ENCODE measurements at places on chromosomes 5 and 9. TPM values are rescaled to one million over a fixed set of nuclear protein-coding genes. Genes with fewer than 3 reads are reported as not detected.

DNA sequence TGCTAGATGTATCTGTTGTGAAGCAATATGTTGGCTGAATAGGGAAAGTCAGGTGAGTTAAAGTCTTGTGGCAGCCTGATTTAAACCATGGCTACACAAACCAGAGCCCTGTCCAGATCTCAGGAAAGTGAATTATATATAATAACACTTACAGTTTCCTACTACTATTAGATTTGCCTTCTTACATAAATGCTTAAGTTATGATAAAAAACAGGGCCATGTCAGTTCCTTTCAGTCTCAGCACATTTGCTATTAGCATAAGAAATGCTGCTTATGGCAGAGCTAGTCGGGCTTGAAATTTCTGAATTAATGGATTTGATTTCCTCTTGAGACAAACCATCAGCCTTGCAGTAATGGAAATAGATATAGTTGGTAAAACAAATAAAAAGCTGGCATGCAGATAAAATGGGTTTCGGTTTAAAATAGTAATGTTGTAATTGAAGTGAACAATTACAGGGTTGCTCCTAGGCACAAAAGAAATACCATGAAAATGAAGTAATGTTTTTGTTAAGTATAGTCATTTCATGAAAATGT is 664.2 kb upstream of the ZNF608 start:
- DNase-seq = no peak

GRCh38 chr5:114473541-114473940 is 111.7 kb downstream of the KCNN2 start:
- DNase-seq = no peak

- DNase-seq = no peak
Measured at GRCh38 chr5:103114440-103114839, 5.5 kb downstream of the GIN1 start.

GRCh38 chr5:68894673-68895072 is 199.1 kb upstream of the SLC30A5 start:
- DNase-seq = no peak

DNA sequence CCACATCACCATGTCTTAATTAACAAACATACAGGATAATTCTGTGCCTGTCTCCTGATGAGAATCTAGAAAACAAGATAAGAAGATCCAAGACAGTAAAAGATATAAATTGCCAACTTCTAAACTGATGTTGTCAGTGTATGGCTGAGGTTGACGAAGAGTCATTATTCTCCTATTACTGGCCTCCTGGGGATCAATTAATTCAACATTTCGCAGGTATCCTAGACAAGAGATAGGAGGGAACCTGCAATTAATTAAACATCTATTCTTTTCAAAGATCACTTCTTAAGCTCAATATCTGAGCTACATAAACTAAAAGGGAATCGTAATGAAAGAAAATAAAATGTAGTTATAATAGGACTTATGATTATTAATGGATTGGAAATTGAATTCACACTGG is 232.0 kb upstream of the GRIA1 start:
- no peak for DNase-seq

- no peak for DNase-seq
Measured at GRCh38 chr5:93571114-93571949, 9.7 kb downstream of the NR2F1-AS1 start.

DNA sequence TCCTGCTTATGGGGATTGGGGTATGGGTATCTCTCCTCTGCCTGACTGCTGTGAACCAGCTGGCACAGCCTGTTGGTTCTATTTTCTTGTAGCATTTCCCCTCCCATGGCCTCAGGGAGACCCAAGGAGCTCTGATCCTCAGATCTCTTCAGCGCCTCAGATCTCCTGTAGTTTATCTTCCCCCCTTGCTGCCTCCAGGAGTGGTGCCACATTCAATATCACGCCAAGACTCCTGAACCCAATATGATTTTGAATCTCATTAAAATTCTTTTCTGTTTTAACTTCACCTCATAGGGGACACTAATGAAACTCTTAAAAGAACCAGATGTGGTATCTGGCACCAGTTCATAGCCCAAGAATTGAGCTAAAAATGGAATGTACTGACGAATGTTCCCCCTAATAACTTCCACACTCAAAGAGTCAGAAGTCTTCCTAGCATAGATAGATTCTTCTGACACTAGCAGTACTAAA is 59.6 kb upstream of the LIFR start:
- no peak for DNase-seq

GRCh38 chr5:15674716-15675115 is 174.7 kb downstream of the FBXL7 start:
- DNase-seq = no peak

DNA sequence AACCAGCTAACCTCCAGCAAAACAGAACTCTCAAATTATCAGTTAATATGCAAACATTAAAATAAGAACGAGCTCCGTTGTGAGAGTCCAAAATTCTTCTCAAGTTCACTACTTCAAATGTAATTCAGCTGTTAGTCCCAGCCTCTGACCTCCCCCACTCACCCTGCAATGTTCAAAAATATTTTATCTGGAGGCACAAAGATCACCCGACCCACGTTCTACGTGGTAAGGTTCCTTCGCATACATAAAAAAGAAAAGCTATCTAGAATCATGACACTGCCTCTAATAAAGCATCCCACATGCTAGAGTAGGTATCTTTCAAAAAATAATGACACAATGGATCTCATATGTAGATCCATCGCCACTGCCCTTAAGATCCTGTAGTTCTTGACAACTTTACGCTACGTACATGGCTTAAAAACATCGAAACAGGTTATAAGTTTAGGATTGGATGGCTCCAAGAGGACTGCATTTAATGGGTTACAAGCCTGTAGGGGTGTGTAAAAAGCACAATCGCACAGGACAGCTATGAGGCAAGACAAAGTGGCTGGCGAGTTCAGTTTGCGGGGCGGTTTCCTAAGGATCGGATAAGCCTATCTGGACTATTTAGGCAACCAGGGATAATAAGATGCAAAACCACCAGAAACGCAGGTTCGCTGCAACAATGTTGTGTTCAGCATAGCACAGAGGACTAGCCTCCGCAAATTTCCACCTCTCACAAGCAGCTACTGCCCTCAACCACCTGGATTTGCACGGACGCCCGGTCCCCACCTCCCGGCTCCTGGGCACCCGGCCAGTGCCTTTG is 969 bp downstream of the CLK4 start:
- no peak for DNase-seq

DNA sequence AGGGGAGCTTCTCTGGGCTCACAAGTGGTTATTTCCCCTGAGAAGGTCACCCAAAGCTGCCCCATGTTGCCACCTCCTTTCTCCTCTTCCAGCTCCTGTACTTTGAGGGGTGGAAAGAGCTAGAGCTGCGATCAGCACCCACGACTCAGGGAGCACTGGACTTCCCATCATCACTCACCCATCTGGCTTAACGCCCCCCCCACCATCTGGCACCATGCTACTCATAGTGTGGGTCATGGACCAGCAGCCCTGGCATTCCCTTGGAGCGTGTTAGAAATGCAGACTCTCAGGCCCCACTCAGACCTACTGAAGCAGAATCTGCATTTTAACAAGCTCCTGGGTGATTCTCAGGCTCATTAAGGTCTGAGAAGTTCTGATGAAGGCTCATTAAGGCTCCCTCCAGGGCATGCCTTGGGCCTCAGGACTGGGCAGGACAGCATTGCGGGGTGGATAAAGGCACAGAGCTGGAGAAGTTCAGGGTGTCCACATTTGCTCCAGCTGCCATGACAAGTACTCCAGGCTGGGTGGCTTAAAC is 67.3 kb downstream of the GALNT12 start:
- no peak for DNase-seq

- DNase-seq = no peak
Measured at GRCh38 chr5:123093111-123093600, 4.1 kb downstream of the PRDM6 start.

DNA sequence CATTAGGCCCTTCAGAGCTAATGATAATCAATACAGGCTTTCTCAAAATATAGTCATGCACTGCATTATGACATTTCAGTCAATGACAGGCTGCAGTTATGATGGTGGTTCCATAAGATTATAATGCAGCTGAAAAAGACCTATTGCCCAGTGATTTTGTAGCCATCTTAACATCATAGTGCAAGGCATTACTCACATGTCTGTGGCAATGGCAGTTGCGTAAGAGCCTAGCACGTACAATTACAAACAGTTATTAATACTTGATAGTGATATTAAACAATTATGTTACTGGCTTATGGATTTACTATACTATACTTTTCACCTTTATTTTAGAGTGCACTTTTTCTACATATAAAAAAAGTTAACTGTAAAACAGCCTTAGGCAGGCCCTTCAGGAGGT is 214.8 kb downstream of the ISL1 start:
- no peak for DNase-seq

- DNase-seq = no peak
Measured at GRCh38 chr9:90322296-90322695, 320.3 kb downstream of the DIRAS2 start.

GRCh38 chr5:116358911-116359418 is 215.7 kb downstream of the SEMA6A start:
- DNase-seq = no peak

DNA sequence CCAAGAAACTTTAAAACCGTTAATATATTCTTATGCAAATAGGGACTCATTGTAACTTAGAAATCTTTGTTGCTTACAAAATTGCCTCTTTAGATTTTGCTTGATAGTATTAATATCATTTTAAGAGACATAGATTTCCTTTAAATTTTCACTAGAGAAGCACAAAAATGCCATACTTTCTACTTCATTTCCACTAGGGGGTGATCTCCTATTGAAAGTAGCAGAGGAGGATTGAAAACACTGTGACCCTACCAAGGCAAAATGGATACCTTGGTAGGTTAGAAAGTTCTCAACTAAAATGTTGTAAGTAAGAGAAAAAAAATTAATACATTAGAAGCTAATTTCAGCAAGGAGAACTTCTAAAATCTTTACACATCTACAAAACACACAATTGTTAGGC is 204.9 kb downstream of the CHSY3 start:
- no peak for DNase-seq

DNA sequence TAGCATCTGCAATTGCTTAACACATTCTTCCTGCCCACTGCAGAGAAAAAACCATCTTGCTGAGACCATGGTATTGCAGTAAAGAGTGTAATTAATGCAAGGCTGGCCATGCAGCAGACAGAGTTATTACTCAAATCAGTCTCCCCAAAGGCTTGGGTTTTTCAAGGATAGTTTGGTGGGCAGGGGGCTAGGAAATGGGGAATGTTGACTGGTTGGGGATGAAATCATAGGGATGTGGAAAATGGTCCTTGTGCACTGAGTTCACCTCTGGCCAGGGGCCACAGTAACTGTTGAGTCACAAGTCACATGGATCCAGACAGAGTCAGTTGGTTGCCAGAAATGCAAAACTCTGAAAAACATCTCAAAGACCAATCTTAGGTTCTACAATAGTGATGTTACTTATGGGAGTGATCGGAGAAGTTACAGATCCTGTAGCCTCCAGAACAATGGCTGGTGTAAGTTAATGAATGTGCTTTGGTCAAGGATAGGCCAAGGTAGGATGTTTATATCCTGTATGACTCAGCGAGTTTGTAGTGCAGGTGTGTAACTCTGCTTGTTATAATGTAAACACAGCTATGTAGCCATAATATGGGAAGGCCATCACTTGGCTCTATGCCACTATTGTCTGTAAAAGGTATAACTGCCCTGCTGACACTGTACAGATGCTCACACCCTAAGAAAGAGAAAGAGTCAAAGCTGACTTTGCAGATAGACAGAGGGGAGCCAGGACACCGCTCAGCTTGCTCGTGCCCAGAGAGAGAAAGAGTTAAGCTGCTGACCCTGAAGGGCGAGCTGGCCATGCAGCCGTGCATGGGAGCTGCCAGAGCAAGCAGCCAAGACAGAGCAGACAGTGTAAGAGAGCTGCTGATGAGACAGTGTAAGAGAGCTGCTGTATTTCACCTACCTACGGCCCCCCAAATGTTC is 27.2 kb downstream of the C9orf152 start:
- DNase-seq = no peak

DNA sequence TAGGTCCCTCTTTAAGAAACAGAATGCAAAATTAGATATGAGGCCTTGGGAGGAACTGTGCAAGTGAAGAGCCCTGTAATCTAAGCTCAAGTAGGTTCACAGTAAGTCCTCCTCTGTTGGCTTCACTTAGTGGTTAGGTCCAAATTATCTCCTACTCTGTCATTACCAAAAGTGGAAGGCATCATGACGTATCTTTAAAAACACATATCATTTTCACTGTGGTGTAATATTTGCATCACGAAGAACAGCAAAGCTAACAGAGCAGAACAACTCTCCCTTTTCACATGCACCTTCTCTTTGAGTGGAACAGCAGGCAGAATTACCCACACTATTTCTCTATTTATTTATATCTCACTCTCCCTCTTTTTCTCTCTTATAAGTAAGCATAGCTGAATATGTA is 240.5 kb upstream of the CCNH start:
- no peak for DNase-seq

GRCh38 chr9:73149371-73150067 is 2.1 kb upstream of the ANXA1 start:
- DNase-seq = no peak

- DNase-seq = no peak
Measured at GRCh38 chr9:22050924-22051323, 41.8 kb upstream of the CDKN2B start.

DNA sequence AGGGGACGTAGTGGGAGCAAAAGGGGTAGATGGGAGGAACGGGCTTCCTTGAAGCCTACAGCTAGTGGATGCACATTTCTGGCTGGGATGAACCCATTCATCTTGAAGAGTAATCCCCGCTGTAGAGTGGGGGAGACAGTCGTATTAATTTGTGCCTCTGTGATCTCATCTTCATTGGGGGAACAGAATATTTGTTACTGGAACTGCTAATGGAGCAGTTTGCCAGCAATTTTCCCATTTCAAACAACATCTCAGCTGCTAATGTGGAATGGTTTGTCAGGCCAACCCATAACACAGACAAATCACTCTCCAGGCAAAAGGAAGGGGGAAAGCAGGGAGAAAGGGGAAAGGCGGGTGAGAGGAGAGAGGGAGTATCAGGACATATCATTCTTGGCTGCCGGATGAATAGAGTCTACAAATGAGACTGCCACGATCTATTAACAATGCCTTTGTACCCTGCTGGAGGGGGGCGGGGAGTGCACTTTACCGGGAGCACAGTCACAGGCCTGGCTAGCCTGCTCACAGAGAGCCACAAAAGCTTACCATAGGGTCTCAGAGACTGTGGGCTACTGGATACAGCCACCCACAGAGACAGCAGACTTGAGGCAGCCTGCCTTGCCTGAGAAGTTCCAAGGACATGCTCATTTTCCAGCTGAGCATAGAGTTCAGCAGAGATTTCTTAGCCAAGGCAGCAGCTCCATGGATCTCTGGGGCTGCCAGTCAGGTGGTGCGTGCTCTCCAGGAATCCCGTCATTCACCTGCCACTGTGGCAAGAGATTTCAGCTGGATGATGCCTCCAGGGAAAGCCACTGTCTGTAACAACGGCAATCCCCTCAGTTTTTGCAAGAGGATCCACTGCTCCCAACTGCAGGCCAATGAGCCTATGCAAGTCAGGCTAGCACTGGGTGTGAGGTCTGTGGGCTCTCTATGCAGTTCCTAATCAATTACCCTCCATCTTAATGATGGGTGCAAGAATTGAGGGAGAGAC is 217.7 kb upstream of the PANK3 start:
- DNase-seq = no peak

GRCh38 chr5:24633715-24634325 is 11.0 kb downstream of the CDH10 start:
- DNase-seq = no peak

Gene RAB3C
- total RNA-seq = 2.6 TPM

Gene PCDHA3
- 2.8 TPM for total RNA-seq

Gene FUT7
- not detected for total RNA-seq

Gene SLC34A1
- total RNA-seq = not detected

Gene QSOX2
- 5.6 TPM for total RNA-seq

Gene RFX3
- total RNA-seq = 9.3 TPM

Gene DAB2IP
- 56.0 TPM for total RNA-seq

Gene SGCD
- 6.2 TPM for total RNA-seq

Gene ARL15
- total RNA-seq = 42.9 TPM

Gene TMEM232
- 6.4 TPM for total RNA-seq

Data from breast epithelium (tissue), 4 donors.